NCI-H2107 (cell line): ENCODE measurements at places on chromosomes 3 and 15.
A peak's percentile ranks its signal among the peaks of the same experiment; 100 is the strongest.

DNA sequence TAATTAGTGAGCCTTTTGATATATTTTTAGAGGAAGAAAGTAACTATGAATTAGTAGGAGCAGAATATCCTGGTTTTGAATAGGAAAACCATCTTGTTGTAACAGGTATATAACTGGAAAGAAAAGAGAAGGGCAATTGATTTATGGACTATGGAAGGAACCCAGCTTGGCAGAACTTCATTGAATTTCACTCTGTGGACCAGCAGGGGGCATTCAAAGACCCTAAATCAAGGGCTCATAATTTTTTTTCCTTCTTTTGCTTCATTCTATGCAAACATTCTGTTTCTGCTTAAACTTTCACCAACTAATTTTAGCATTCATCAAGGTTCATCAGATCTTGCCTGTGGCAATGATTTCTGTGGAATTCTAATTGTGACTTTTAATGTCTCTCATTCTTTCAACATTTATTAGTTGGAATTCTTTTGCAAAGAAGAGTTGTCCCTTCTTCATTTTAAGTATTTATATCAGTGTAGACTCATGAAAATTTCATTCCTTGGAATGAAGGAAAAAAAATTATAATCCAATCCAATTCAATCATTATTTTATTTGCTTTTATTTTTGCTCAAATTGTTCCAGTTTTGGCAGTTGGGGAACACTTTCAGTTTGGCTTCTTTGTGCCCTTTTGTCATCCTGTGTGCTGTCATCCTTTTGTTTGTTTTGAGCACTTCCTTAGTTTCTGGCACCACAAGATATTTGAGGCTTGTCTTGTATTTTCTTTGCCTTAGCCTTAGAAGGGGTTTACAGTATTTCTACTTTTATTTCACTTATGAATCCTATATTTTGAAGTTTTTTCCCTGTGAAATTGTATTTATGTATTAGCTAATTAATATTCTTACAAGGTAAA is 30.4 kb downstream of the NXPE3 start:
- no peak for DNase-seq

DNA sequence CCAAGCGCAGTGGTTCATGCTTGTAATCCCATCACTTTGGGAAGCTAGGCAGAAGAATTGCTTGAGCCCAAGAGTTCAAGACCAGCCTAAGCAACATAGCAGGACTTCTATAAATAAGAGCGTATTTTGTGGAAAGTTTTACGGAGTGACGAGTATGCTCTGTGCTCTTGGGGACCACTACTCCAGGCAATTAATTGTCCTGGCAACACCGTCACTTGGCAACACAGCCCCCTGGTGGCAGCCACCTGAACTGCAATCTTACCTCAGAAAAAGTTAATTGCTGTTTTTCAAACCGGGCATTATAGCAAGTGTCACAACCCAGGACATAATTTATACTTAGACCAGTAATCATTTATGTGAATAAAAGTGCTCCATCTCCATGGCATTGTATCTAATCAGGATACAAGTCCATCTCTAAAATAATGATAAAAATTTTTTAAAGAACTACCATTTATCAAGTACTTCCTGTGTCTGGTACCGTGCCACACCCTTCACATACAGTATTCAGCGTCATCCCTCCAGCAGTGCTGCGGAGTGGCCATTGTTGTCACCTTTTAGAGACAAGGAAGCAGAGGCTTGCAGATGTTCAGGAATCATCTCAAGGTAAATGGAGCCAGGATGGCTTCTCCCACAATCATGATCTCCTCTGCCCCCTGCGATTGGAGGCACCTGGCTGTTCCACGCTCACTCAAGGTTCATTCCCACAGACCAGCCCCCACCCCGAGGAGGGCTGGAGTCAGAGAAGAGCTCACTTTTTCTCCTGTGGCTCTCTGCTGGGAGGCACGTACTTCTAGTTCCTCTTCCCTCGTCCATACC is 34.5 kb downstream of the PLA2G4D start:
- peak; percentile 16 for DNase-seq

- DNase-seq: no peak
Measured at GRCh38 chr3:19455546-19455945, 307.2 kb downstream of the KCNH8 start.

GRCh38 chr3:143472731-143473523 is 353.4 kb downstream of the CHST2 start:
- DNase-seq: no peak

DNA sequence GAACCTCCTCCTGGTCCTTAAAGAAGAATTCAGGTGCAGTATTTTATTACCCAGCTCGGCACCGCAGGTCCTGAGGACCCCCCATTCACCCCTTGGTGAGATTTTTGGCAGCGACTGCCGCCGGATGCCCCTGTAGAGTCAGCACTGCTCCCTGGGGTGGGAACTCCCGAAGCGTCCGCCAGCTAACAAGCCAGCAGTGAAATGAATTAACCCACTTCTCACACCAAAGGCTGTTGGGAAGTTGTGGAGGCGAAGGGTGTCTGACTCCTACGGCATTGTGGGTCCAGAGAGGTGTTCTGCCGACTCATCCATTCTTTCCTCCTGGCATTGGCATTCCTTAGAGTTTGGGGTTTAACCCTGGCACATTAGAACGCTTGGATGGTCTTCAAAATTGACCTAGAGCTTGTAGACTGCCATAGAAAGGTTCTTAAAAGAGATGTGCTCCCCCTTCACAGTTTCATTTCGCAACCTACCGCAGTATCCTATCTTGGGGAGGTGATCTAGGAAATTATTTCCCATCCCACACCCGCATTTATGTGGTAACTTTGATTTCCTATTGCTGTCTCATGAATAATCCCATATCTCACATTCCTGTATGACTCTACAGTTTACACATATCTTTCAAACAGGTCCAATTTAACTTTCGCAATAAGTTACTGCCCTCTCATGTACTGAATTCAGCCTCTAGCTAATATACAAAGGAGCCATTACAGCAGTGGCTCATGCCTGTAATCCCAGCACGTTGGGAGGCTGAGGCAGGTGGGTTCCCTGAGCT is 879 bp upstream of the EIF5A2 start:
- DNase-seq: no peak

- DNase-seq: no peak
Measured at GRCh38 chr3:52438579-52439425, 6.1 kb downstream of the SEMA3G start.

GRCh38 chr3:24748520-24748919 is 253.9 kb upstream of the THRB start:
- no peak for DNase-seq

DNA sequence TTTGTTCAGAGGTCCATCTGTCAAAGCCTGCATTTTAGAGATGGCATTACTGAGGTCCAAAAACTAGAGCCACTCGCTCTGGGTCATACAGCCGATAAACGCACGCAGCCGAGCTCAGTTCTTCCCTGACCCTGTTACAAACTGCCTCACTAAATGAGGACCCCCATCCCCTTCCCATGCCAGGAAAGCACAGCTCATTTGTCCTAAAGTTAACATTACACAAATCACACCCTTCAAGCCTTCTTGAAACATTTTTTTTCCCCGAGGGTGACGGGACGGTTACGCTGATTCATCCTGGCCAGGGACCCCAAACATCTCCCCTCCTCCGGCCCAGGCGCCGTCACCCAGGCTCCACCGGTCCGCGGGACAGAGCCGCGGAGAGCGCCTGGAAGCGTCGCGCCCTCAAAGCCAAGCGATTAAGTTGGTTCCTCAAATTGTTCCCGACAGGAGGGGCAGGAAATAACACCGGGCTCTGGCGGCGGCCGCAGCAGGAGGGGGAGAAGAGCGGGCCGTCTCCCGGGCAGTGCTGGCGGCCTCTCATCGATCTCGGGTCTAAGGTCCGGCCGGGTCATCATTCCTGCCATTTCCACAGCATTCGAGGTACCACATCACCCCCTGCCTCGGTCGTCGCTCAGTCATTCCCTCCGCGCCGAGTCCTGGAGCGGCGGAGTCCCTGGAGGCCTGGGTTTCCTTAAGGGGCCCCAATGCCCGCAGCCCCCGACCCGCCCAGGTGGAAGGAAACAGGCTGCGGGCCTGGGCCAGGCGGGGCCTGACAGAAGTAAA is 619 bp upstream of the CMTM8 start:
- no peak for DNase-seq

GRCh38 chr3:58018892-58019742 is 10.9 kb downstream of the FLNB start:
- DNase-seq: no peak

GRCh38 chr3:50241713-50242380 is 5.8 kb downstream of the GNAI2 start:
- no peak for DNase-seq

DNA sequence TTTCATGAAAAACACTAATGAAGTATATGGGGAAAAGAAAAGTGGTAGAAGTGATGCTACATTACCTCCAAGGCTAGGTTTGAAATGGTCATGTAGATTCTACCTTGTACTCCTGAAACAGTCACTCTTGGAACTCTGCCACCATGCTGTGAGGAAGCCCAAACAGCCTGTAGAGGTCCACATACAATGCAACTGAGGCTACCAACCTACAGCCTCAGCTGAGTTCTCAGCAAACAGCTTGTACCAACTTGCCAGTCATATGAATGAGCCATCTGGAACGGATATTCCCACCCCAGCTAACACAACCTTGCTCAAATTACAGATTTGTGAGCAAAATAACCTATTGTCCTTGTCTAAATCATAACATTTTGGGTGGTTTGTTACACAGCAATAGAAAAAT is 193.5 kb downstream of the ULK4 start:
- no peak for DNase-seq

- DNase-seq: no peak
Measured at GRCh38 chr3:138338244-138338643, 8.6 kb upstream of the NME9 start.

DNA sequence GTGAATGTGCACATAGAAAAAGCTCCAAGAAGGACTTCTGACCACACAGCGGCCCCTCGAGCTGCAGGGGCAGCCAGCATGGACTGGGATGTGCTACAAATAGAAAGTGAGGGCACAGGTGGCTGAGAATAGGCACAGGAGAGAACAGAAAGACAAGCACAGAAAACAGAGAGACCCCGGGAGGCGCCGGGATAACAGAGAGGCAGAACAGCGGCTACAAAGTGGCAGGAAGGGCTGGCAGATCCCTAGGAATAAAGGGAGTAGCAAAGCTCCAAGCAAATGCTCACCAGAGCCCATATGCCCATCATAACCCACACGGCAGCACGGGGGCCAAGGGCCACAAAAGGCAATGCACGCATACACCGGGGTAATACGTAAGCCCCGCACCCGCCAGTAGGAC is 201.7 kb upstream of the NSMCE3 start:
- DNase-seq: no peak

DNA sequence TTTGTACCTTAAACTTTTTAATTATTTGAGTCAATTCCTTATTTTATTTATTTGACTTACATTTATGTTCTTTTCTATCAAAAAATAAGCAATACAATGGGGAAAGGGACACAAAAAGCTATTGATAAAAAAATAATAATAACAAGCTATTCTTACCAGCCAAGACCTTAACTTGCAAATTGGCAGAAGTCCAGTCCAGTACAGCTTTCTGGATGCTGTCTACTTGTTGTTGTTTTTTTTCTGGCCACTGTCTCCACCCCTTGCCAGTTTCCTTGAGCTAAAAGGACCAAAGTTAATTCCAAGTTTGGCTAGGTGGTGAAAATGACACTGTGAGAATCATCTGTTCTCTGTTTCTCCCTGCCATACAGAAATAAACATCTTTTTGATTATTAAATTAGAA is 232.2 kb downstream of the PTPRG start:
- DNase-seq: no peak

- DNase-seq: no peak
Measured at GRCh38 chr3:100221159-100221558, 39.6 kb upstream of the TBC1D23 start.

DNA sequence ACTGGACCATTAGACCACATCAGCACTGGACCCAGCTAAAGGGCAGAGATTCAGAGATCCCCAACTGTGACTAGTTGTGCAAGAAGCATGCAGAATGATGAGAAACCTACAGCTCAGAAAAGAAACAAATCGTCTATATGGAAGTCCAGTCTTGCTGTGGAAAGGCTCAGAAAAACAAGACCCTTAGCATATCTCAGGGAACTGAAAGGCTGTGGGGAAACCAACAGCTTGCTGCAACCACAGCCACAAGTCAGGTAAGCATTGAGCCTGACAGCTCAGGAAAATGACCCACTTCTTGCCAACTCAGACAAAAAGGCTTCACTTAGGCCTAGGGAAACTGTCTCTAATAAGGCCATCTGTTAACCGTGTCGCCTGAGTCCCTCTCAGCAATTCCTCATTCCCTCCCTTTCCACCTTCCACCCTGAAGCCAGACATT is 145.6 kb downstream of the LSAMP start:
- DNase-seq: no peak

DNA sequence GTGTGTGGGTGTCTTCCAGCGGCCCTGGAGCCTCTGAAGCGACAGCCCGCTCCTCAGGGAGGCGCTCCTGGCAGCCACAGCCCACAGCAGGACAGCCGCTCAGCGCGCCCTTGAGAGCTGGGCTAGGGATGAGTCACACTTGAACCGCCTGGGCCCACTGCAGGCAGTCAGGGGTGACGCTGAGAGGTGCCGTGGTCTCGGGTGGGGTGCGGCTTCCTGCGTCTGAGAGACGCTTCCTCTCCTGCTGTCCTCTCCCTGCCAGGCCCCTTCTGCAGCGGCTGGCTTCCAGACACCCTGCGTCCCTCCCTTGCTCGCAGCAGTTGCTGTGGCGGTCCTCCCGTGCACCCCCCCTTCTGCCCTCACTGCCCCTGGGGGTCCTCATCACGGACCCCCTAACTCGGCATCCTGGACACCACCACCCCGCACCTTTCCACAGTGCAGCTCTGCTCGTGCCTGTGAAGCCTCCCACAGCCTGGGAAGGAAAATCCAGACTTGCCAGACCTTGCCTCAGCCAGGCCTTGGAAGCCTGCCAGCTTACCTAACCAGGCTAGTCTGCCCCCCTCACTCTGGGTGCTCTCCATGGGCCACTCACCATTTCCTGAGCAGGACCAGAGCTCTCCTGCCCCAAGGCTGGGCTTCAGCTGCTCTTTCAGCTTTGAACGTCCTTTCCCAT is 1.1 kb upstream of the SPTBN5 start:
- DNase-seq: peak; percentile 52

DNA sequence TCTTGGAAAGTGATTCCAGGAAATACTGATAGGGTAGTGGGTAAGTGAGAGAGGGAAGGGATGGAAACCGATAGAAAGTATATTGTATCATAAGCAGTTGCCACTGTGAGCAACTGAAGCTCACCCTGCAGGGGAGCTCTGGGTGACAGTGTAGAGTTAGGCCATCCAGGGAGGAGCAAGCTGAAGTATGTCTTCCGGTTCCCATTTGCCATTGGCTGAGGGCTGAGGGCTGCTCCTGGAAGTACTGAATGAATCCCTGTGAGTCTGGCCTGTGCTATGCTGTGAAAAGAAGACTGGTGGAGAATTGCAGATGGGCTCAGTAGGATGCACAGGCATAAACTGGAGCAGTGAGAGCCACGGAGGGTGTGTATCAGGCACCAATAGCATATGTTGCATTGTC is 348.3 kb downstream of the MFSD1 start:
- DNase-seq: no peak

GRCh38 chr3:172073262-172073915 is 34.0 kb downstream of the FNDC3B start:
- DNase-seq: no peak

GRCh38 chr15:53129121-53129904 is 339.2 kb upstream of the ONECUT1 start:
- no peak for DNase-seq
